ENCODE measurements at places on chromosomes 16 and 17.

DNA sequence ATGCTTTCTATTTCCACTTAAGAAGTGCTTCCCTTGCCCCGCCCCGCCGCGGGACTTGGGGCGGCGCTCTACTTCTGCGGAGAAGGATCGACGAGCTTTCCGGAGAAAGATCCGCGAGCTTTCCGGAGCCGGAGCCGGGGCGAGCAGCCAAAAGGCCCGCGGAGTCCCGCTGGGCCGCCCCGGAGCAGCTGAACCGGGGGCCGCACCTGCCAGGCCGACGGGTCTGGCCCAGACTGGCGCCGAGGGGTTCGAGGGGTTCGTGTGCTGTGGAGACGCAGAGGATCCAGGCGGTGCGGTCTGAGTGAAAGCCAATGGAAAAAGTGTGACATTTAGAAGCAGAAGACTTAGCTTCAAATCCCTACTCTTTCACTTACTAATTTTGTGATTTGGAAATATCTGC, 50.8 kb downstream of the TBC1D26 start:
- DNase-seq: peak; percentile 26

- DNase-seq: no peak
Measured at GRCh38 chr17:77564278-77564920, 394.1 kb upstream of the TNRC6C start.

DNA sequence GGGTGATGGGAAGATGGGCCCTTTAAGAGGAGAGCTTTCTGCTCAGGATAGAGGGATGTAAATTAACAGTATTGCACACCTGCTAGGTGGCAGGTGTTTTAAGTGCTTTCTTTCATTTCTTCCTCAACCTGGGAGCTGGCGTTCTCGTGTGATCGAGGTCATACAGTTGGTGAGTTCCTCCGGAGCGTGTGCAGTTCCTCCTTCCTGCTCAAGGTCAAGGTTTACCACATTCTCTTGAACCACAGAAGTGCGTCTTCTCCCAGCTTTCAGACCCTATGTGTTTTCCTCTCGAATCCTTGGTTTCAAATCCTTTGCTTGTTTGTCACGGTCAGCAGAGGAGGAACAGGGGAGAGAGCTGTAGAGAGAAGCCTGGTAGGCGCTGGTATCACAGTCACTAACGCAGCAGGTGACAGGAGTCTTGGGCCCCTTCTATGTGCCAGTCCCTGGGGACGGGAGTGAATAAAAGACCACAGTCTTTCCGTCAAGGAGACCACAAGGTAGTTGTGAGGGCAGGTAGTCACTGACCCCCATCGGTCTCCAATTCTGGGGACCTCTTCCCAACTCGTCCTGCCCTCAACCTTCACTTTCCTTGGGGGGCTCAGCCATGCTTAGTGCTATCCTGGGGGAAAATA, 791 bp downstream of the DNAI2 start:
- no peak for DNase-seq

- no peak for DNase-seq
Measured at GRCh38 chr17:55110521-55110920, 142.0 kb downstream of the STXBP4 start.

DNA sequence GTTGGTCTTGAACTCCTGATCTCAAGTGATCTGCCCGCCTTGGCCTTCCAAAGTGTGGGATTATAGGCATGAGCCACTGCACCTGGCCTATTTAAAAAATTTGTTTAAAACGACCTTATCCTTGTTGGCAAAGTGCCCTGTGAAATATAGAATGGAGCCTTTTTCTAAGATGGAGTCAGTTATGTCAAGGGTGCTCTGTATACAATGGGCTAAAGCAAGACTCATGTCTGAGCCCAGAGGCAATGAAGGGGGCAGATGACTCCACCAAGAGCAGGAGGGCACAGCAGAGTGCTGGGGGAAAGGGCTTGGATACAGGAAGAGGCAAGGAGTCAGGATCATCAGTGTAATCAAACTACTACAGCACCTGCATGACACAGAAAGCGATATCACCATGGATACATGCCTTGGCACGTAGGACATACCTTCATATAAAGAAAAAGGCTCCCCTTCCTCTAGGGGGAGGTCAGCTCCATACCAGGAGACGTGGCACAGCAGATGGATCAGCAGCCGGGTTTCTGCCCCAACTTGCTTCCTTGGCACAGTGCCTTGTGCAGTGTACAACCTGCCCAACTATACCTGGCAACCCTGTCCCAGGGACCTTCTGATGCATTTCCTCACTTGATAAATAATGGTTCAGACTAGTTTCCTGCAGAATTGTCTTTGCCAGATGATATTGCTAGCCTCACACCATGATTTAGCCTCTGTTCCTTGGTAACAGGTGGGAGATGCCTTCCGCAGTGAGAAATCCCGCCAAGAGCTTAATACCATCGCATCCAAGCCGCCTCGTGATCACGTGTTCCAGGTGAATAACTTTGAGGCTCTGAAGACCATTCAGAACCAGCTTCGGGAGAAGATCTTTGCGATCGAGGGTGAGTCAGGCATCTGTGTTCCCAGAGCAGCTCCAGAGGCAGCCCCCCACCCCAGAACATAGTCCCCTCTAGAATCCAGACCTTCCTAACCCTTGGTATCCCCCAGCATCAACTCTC, 15.3 kb downstream of the ITGAM start:
- DNase-seq: no peak

GRCh38 chr17:81295676-81296381, 722 bp upstream of the SLC38A10 start:
- DNase-seq: peak; percentile 68

- DNase-seq: no peak
Measured at GRCh38 chr16:87692756-87693155, 73.0 kb downstream of the KLHDC4 start.

Data from activated CD4-positive, alpha-beta T cell treated with anti-CD3 and anti-CD28 coated beads, Interleukin-2, amount 10 ng/mL, durations not matched to agents 7 days and 5 days (primary cell).